ENCODE measurements at places on chromosomes 2 and 18.

DNA sequence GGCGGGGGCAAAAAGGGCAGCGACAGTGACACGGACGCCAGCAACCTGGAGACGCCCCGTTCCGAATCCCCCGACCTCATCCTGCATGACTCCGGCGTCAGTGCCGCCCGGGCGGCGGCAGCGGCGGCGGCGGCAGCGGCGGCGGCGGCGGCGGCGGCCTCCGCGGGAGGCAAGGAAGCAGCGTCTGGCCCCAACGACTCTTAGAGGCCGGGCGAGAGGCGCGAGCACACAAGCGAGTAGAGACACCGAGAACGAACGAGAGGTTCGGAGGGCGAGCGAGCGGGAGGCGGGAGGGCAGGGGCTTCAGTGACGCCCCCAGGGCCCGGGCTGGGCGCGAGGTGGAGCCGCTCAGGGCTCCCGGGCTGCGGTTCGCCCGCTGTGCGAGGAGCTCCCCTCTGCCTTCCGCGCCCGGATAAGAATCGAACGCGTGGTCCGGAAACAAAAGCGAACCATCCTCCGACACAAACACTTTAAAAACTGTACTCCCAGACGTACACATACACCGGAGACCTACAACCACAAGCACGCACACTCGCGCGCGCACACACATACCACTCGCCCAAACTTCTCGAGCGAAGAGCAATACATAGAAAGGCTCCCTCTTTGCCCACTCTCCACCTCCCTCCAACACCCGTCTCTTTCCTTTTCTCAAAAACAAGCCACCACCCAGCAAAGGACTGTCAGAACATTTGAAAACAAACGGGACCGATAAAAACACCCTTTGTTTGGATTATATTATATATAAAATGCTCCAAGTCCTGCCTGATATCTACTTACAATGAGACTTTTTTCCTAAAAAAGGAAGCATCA is 2.8 kb downstream of the SP9 start:
- no peak for DNase-seq

DNA sequence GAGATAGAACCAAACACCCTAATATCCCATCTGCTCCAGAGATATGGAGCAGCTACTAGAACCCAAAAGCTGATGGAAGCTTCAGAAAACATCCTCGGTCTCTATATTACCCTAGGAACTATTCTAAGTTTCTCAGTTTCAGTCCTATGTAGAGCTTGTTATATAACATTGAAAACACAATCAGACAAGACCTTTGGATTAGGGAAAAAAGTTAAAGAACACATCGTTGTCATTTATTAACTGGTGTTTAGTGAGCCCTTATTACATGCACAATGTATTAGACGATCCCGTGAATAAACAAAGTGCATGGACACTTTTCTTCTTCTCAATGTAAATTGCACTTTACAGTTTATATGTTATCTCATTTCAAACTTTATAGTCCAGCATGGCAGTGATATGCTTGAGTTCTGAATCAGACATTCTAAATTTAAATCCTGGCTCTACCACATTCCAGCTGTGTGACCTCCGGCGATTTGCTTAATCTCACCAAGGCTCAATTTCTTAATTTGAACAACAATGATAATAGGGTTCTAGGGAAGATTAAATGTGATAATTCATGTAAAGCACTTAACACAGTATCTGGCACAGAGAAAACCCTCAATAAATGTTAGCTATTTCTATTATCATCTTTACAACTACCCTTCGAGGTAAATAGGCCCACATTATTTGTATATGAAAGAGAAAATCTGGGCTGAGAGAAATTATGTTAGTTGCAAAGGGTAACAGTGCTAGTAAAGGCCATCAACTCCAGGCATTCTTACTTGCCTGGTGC is 83.6 kb upstream of the PIK3C3 start:
- no peak for DNase-seq

DNA sequence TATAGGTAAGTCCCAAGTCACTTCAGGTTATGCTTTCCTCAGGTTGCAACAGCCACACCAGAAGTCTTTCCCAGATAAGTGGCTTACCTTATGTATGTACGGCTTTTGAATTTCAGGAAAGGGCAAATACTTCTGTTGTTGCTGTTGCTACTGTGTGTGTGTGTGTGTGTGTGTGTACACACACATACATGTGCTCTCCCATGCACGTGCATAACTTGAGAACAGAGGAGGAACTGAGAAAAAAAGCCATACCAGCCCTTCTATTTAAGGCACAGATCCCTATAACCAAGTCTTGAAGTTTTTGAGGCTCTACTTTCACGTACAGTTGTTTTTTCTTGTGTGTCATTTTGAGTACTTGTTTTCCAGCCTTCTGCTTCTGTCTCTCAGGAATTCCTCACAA is 62.4 kb downstream of the WDPCP start:
- no peak for DNase-seq

GRCh38 chr2:7030810-7031209 is 113.6 kb downstream of the RNF144A start:
- no peak for DNase-seq

GRCh38 chr2:147782141-147782930 is 62.5 kb upstream of the ACVR2A start:
- no peak for DNase-seq

DNA sequence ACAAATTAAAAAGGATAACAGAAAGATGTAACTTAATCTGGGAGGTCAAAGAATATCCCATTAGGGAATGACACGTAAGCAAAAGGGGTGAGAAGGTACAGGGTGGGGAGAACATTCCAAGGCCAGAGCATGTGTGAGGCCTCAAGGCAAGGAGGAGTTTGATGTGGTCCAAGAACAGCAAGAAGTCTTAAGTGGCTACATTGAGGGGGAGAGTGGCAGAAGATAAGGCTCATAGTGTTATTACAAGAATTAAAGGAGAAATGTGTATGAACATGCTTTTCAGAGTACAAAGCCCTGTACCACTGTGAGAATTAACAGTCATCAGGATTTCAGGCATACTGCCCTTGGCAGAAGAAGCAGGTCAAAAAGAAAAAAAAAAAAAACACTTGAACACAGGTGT is 174.4 kb upstream of the ERBB4 start:
- DNase-seq: no peak

DNA sequence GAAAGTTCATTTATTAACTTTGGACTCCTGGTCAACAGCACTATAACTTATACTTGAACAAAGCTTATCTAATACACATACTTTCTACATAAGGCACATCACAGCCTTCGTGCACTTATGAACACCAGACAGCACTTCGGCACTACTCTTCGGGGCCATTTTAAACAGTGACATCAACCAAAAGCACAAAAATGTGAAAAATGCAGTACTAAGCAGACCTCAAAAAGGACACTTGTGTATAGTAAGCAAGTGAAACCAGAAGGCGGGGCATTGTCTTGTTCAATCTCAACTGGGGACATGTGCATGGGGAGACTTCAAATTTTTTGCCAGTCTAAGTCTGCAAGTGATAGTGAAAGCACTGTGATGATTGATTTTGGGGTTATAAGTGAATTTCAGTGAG is 163.0 kb downstream of the NCKAP5 start:
- DNase-seq: no peak

DNA sequence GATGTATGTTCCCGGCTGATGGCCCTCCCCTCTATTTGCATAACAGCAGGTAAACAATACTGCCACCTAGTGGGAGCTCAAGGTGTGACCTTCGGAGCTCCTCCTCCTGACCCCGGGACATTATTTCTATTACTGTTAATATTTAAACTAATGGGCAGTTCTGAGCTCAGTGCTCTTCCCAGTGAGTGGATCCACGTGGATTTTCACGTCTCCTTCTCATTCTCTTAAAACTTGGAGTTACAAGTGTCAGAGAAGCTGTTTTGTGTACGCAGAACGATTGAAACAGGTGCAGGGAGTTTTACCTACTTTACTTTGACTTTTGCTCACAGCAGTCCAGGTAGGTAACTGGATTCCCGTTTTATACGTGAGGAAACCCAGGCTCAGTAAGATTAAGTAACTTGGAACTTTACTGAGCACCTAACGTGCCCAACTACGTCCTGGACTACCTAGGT is 127.3 kb downstream of the PRKCE start:
- DNase-seq: peak; percentile 61

DNA sequence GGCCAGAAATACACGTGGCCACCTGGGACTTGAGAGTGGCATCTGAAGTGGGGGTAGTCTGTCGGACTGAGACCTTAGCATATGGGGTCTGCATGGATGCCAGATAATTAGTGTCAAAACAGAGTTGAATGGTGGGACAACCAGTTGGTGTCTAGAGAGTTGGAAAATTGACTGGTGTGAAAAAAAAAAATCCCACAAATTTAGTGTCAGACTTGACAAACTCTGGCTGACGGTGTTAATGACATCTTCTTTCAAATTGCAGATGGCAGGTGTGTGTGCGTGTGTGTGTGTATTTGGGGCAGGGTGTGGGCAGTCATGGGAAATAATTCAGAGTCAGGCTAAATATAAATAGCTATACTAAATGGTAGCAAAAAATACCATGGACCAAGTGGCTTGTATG is 365.4 kb upstream of the RGPD4 start:
- no peak for DNase-seq

DNA sequence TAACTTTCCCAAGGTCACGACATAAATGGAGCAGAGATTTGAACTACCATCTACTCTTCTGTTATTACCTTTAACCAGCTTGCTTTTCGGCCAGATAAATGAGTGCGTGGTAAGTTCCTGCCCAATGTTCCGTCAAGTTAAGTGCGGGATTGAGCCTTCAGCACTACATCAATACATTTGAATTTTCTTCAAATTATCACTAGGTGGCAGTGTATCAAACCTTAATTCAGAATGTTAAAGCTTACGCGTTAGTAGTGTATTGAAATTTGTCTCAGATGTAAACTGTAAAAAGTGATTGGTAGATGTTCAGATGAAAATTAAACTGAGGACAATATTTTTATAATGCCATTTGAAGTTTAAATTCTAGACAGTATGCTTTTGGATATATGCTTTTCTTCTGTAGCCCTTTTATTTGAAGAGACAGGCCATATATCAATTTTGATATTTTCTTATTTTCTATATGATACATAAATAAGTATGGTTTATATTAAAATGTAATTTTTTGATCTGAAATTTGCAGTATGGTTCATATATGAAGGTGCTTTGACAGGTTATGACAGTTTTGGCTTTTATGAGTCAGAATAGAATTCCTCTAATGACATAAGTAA is 681.3 kb downstream of the ADCYAP1 start:
- no peak for DNase-seq

DNA sequence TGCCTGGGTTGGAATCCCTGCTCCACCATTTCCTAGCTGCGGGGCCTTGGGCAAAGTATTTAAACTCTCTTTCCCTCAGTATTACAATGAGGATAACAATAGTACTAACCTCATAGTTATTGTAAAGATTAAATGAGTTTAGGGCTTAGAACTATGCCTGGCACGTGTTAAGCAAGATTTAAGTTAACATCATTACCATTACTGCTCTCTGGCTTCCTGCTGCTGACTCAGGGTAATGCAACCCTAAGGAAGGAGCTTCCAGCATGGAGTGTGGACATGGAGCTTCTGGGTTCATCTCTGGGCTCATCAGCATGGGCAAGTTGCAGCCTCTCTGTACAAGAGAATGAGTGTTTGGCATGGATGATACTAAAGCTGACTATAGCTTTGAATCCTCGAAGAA is 374.2 kb upstream of the MAP2 start:
- no peak for DNase-seq

- no peak for DNase-seq
Observed at GRCh38 chr2:43840965-43841364, 2.2 kb downstream of the ABCG8 start.

GRCh38 chr2:195613922-195614321 is 43.1 kb upstream of the SLC39A10 start:
- DNase-seq: no peak

- no peak for DNase-seq
Observed at GRCh38 chr2:95240091-95240490, 32.8 kb downstream of the ZNF892 start.

DNA sequence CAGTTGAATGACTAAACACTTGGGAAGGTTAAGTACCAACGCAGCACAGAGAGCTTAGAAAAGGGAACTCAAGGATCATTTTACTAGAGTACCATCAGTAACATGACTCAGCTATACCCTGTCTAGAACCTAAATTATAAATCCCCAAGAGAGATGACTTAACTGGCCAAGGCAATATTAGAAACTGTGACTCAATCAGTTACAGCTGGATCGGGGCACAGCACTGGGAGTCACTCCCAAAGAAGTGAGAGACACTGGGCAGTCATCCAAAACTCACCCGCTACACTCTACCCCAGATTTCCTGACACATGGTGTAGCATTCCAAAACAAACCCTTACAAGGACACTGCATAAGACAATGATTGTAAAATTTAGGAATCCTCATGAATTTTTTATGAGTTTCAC is 17.7 kb downstream of the IWS1 start:
- no peak for DNase-seq

DNA sequence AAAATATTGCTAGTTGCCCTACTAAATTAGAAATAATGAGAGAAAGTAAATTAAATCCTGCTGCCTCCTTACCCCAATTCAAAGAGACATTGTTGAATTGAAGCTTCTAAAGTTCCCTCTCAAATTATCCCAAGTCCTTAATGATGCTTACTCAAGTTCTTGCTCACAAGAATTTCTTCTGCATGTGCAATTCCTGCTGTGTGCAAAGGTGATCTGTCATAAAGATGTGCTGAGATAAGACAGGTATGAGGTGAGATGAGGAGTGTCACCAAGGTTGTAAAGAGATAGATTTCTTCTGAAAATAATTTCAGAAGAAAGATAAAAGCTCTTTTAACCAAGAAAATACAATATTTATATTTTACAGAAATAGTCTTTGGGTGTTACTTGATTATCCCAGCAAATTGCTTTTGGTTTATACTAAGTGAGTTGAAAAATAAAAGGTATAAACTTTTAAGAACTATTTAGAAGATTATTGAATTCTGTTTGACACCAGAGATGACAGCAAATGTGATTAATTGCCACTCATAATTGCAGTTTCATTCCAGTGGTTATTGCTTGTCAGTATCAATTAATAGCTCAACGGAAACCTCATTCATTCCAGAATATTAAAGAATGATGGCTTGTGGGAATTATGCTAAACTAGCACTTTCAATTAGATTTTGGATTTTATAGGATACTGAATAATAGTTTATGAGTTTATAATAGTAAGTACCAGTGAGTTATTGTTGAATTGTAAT is 674.3 kb downstream of the STK39 start:
- DNase-seq: no peak

- no peak for DNase-seq
Observed at GRCh38 chr2:187532333-187533120, 21.7 kb downstream of the TFPI start.

- DNase-seq: no peak
Observed at GRCh38 chr18:24262087-24262486, 123.2 kb downstream of the CABYR start.

DNA sequence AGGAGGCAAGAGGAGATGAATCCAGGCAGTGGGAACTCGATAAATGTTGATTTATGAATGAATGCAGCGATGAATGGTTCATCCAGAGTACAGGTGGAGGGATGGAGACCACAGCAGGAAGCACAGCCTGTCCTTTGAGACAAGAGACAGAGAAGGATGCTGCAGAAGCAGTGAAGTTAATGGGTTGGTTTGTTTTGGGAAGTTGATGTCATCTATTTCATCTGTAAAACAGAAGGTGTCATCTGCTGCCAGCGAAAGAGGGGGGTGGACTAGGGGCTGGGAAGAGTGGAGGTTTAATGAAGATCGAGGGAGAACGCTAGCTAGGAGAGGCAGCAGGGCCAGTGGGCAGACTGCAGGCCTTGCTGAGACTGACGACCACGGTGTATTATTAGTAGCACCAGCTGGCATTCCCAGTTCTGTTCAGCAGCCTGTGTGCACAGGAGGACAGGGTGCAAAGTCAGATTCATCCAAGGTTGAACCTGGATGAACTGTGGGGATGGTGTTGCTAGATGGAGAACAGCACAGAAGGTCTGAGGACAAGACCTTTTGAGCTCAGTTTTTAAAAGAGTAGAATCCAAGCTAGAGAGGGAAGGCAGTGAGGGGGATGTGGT is 120.3 kb upstream of the CAPN13 start:
- no peak for DNase-seq

- DNase-seq: no peak
Observed at GRCh38 chr2:154466226-154466625, 232.3 kb upstream of the KCNJ3 start.

All from stimulated activated CD4-positive, alpha-beta T cell treated with anti-CD3 and anti-CD28 coated beads, Interleukin-12 subunit alpha, Interleukin-12 subunit beta, amount 100 ng/mL, for 4 hours (primary cell).